ENCODE measurements at places on chromosomes 13 and 19. TPM values are rescaled to one million over a fixed set of nuclear protein-coding genes. Genes with fewer than 3 reads are reported as not detected.

Gene OLFM2
- 0.87 TPM for total RNA-seq

Gene ZNF628
- total RNA-seq: 6.0 TPM

DNA sequence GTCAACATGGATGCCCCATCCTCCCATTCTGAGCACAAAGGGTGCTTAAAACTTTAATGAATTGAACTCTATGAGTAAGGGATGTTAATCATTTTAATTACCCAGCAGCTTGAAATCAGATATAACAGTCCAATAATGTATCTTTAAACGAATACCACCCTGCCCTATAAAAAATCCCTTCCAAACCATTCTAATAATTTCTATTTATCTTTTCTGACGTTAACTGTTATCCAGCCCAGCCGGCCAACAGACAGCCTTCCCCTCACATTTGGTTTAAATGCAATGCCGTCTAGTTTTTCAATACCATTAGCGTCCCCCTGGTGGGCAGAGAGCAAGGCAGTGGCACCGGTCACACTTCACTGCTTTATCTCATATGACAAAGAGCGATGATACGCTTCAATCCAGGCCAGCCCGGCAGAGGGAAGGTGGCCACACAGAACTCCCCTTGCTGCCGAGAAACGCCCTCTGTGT is 402.2 kb upstream of the ZNF507 start:
- no peak for DNase-seq

- peak; percentile 15 for DNase-seq
These were observed 57.8 kb downstream of the IER2 start for GRCh38 chr19:13207846-13208671.

- no peak for DNase-seq
These were observed 459.2 kb downstream of the TSHZ3 start for GRCh38 chr19:30890033-30890432.

Gene VAV1
- 0.05 TPM for total RNA-seq

- DNase-seq: no peak
These were observed 418.1 kb downstream of the TSHZ3 start for GRCh38 chr19:30930941-30931706.

Gene PGLYRP2
- total RNA-seq: not detected

Gene LIN7B
- total RNA-seq: 2.5 TPM

GRCh38 chr13:82879921-82880320 is 1002.4 kb downstream of the SLITRK1 start:
- no peak for DNase-seq

- DNase-seq: peak; percentile 39
These were observed 11.9 kb downstream of the SELENOW start for GRCh38 chr19:47790398-47790814.

Gene FUT2
- total RNA-seq: 1.9 TPM

GRCh38 chr13:53513226-53513625 is 484.6 kb downstream of the OLFM4 start:
- DNase-seq: no peak

GRCh38 chr19:7076151-7076550 is 6.6 kb downstream of the ZNF557 start:
- DNase-seq: no peak

Gene PRODH2
- total RNA-seq: 0.20 TPM

Data from renal cortical epithelial cell (primary cell).